ENCODE measurements at places on chromosomes 5 and 9.

- DNase-seq: no peak
These were observed 119.1 kb upstream of the TBC1D2 start for GRCh38 chr9:98374385-98375051.

DNA sequence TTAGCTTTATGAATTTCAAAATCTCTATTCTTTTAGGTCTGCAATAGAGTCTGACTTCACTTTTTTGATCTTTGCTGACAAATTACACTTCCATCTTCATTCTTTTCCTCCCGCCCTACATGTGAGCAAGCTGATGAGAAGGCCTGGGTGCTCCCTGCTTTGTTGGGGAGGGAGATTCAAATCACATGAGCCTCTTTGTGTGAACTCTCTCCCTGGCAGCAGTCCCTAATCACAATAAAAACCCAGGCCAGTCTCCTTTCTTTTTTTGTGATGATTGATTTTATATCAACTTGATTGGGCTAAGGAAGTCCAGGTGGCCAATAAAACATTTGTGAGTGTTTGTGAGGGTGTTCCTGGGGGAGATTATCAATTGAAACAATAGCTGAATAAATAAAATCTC is 89.4 kb downstream of the PSAT1 start:
- DNase-seq: no peak

- peak; percentile 18 for DNase-seq
These were observed 103.3 kb downstream of the SYK start for GRCh38 chr9:90904706-90905478.

GRCh38 chr5:172454358-172455086 is at the start of gene SH3PXD2B:
Gene SH3PXD2B (minus strand): TSS chr5:172454525. CDS start chr5:172454352, 173 bp downstream.
- peak; percentile 25 for DNase-seq

DNA sequence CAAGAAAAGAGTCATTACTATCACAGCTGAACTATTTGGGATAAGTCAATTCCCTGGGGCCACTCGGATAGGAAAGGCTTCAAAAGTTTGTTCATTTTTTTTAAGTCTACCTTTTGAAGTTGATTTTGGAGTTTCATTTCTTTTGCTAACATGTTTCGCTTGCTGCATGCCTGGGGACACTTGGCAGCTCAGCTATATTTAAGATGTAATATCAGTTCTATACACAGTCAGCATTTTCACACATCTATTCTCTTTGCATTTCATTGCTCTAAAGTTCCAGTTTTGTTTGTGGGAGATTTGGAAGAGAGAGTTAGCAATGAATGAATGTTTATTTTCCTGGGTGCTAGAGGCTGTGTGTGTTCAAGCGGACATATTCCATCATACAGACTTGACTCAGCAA is 445.2 kb upstream of the GRAMD2B start:
- no peak for DNase-seq

DNA sequence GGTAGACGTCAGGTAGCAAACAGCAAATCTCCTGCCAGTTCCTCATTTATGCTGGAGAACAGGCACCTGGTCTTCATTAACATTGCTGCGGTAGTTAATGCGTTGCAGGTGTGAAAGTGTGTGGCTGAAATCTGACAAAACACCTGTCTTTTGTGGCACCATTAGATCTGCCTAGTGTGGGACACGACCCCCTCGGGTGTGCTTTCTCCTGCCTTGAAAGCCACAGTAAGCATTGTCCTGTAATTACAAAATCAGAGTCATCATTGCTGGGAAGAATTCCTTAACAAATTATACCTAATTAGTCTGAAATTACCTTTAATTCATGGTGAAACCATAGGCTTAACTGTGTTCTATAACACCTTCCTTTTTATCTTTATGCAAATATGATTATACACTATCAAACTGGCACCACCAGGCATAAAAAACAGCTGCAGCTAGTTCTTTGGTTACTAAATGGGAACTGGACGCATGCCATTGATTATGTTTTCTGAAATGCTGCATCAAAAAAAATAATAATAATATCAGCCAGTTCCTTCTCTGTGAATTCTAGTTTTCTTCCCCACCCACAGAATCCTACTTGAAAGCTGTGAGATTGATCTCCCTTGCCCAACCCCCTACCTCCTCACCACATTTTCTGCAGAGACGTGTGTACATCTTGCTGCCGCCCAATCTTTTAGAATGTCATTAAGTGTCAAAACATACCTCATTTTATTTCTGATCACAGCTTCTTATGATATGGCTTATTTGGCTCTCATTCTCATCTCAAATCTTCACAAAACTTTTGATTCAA is 374.0 kb downstream of the NFIB start:
- no peak for DNase-seq
